Pancreas (tissue), 10 donors: ENCODE measurements at places on chromosomes 4 and X.

DNA sequence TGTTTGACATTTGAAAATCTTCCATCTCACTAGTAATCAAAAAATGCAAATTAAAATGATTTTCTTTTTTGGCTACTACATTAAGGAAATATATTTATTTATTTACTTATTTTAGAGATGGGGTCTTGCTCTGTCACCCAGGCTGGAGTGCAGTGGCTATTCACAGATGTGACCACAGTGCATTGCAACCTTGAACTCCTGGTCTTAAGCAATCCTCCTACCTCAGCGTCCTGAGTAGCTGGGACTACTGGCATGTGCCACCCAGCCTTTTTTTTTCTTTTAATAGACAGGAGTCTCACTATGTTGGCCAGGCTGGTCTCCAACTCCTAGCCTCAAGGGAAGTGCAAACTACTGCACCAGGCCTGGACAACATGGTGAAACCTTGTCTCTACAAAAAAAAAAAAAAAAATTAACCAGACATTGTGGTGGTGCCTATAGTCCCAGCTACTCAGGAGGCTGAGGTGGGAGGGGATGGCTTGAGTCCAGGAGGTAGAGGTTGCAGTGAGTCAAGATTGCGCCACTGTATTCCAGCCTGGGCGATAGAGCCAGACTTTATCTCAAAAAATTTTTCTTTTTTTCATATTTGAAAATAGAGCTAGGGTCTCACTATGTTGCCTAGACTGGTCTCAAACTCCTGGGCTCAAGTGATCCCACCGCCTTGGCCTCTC, 4.4 kb upstream of the SMIM14 start:
- H3K27ac ChIP-seq = no peak overlapping the region
- H3K4me1 ChIP-seq = no peaks in the 10 kb centered on the region
- DNase-seq = no peak

GRCh38 chr4:95732061-95732460, 107.8 kb upstream of the PDHA2 start:
- H3K27ac ChIP-seq = no peak overlapping the region
- H3K4me1 ChIP-seq = no peaks in the 10 kb centered on the region
- DNase-seq = no peak
- H3K27me3 ChIP-seq = no peaks in the 10 kb centered on the region
- no peaks in the 10 kb centered on the region for H3K36me3 ChIP-seq

DNA sequence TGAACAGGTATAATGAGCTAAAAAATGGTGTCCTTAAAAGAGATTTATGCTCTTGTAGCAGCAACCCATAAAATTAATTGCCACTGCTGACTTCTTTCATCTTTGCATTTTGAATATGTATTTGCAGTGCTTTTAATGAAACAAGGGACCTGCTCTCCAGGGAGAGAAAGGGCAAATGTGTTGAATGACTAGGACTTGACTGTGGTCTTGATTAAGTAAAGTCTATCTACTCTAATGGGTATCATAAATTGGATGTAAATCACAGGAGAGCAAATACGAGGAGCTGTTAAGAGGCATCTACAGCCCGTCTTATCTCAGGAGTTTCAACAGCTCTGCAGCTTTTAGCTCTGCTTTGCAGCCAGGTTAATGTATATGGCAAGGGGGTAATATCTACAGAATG, 216.4 kb downstream of the PALLD start:
- H3K27me3 ChIP-seq = no peaks in the 10 kb centered on the region
- no peak for DNase-seq
- H3K27ac ChIP-seq = no peak overlapping the region
- no peaks in the 10 kb centered on the region for H3K4me1 ChIP-seq

- DNase-seq = no peak
- no peaks in the 10 kb centered on the region for H3K4me1 ChIP-seq
- no peak overlapping the region for H3K27ac ChIP-seq
- H3K36me3 ChIP-seq = no peaks in the 10 kb centered on the region
- no peak overlapping the region for H3K4me3 ChIP-seq
- H3K27me3 ChIP-seq = no peaks in the 10 kb centered on the region
Measured at GRCh38 chr4:21012851-21013331, 312.6 kb downstream of the PACRGL start.

DNA sequence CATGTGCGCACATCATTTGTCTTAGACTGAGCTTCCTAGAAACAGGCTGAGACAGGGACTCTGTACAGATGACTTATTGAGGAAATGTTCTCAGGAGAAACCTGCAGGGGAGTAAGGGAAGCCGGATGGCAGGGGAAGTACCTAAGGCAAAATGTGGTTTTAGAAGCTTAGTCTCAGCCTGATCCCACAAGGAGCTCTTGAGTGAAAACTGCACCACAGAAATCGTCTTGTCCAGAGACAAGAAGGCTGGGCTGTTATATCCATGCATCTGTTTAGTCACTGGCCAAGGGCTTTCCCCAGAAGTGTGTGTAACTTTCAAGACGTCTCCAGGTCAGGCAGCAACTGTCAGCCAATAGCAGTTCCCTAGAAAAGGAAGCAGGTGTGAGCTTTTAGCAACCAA, 86.0 kb downstream of the FUNDC1 start:
- no peaks in the 10 kb centered on the region for H3K27me3 ChIP-seq
- no peaks in the 10 kb centered on the region for H3K36me3 ChIP-seq
- H3K4me3 ChIP-seq = no peak overlapping the region
- no peaks in the 10 kb centered on the region for H3K4me1 ChIP-seq
- no peak overlapping the region for H3K27ac ChIP-seq

- no peaks in the 10 kb centered on the region for H3K4me1 ChIP-seq
- DNase-seq = no peak
- no peak overlapping the region for H3K4me3 ChIP-seq
- no peak overlapping the region for H3K27ac ChIP-seq
Measured at GRCh38 chrX:82676386-82676785, 831.7 kb upstream of the POU3F4 start.

DNA sequence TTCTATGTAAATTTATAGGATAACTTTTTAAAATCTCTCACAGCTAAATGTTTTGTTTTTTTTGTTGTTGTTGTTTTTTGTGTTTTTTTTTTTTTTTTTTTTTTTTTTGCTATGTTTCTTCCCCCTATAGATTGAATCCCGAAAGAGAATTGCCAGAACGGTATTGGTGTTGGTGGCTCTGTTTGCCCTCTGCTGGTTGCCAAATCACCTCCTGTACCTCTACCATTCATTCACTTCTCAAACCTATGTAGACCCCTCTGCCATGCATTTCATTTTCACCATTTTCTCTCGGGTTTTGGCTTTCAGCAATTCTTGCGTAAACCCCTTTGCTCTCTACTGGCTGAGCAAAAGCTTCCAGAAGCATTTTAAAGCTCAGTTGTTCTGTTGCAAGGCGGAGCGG, 4.1 kb downstream of the BRS3 start:
- H3K27me3 ChIP-seq = peaks cover 2% of the 10 kb centered on the region
- no peak overlapping the region for H3K4me3 ChIP-seq
- no peak for DNase-seq

DNA sequence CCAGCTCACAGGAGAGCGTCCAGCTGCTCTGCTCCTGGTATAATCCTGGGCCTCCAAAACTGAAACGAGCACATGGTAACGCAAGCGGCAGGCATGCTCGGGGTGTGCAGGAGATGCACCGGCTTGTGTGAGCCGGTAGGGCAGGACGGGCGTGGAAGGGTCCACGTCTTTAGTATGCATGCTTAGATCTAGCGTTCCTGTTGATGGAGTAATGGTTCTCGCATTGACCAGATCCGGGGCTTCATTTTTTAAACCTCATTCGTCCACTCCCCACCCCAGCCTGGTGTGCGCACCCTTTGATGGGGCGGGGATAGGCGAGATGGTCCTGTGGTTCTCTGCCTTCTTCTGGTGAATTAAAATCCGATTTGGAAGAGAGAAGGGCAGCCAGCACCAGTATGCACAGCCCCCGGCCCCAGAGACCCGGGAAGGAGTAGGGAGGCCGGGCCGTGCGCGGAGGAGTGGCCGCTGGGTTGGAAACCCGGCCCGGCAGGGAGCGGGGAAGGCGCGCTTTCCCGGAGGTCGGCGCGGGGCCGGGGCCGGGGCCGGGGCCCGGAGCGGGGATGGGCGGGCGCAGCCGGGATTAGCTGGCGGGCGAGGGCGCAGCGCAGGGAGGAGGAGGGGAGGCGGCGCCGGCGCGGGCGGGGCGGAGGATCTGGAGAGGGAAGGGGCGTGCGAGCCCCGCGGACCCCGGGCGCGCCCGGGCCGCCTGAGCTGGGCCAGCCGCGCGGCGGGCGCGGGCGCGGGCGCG, 39.9 kb downstream of the FAM149A start:
- H3K4me1 ChIP-seq = no peaks in the 10 kb centered on the region
- no peaks in the 10 kb centered on the region for H3K27me3 ChIP-seq
- peak overlapping the region; percentile 74 for H3K27ac ChIP-seq
- H3K4me3 ChIP-seq = peak overlapping the region; percentile 50

- no peaks in the 10 kb centered on the region for H3K27me3 ChIP-seq
- H3K36me3 ChIP-seq = no peaks in the 10 kb centered on the region
- H3K27ac ChIP-seq = no peak overlapping the region
- no peak overlapping the region for H3K4me3 ChIP-seq
- peaks cover under 1% of the 10 kb centered on the region for H3K4me1 ChIP-seq
Measured at GRCh38 chrX:134542485-134542884, 82.5 kb downstream of the HPRT1 start.

DNA sequence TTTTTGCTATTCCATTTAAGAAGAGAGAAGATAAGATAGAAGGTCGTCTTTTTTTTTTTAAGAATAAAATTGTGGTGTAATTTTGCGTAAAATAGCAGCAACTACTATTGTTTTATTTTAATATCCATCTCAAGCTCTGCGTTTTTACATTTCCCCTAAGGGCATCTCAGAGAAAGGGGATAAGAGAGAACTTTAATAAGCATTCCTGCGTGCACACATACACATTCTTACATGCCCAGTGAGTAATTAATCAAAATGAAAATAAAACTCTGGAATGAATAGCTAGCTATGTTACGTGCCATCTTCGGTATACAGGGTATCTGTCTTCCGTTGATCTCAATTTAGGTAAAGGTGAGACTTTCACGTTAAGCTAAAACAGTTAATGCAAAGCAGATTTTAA, 200.3 kb upstream of the TENM3 start:
- H3K27me3 ChIP-seq = no peaks in the 10 kb centered on the region
- H3K4me3 ChIP-seq = no peak overlapping the region
- no peaks in the 10 kb centered on the region for H3K4me1 ChIP-seq
- H3K27ac ChIP-seq = no peak overlapping the region
- DNase-seq = no peak
- no peaks in the 10 kb centered on the region for H3K36me3 ChIP-seq

- H3K4me1 ChIP-seq = no peaks in the 10 kb centered on the region
- no peak for DNase-seq
- H3K36me3 ChIP-seq = no peaks in the 10 kb centered on the region
- no peaks in the 10 kb centered on the region for H3K27me3 ChIP-seq
- no peak within 1 kb of the TSS for H3K27ac ChIP-seq
- no peak within 1 kb of the TSS for H3K4me3 ChIP-seq
Measured at GRCh38 chr4:68576272-68577125, at the start of gene UGT2B17. Gene UGT2B17 (minus strand): TSS chr4:68576322. CDS start chr4:68568484, 7,838 bp downstream.

GRCh38 chr4:150679765-150680343, 97.9 kb downstream of the MAB21L2 start:
- no peaks in the 10 kb centered on the region for H3K27me3 ChIP-seq
- no peaks in the 10 kb centered on the region for H3K4me1 ChIP-seq
- DNase-seq = no peak
- no peak overlapping the region for H3K4me3 ChIP-seq
- no peak overlapping the region for H3K27ac ChIP-seq

GRCh38 chrX:45803383-45803921, 602.8 kb upstream of the DIPK2B start:
- DNase-seq = no peak
- no peaks in the 10 kb centered on the region for H3K27me3 ChIP-seq
- H3K27ac ChIP-seq = no peak overlapping the region
- H3K4me1 ChIP-seq = no peaks in the 10 kb centered on the region

- H3K27me3 ChIP-seq = no peaks in the 10 kb centered on the region
- H3K4me1 ChIP-seq = peaks cover 12% of the 10 kb centered on the region
- H3K4me3 ChIP-seq = no peak overlapping the region
- H3K27ac ChIP-seq = no peak overlapping the region
Measured at GRCh38 chr4:102809190-102809589, 18.2 kb downstream of the UBE2D3 start.

DNA sequence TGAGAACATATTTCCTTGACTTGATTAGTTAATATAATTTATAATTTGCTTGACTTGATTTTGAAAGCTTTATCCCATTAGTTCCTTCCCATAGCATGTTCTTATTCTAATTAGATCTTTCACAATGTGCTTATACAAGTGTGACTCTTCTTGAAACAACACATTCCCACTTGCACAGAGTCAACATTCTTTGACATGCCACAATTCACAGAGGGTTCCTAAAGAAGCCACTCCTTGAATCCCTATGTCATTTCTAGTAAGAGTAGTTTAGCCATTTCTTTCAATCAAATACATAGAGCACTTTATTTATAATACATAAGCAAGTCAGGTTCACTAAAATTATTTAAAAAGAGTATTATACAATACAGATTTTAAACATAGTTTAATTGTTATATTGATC, 228.9 kb upstream of the GRID2 start:
- no peaks in the 10 kb centered on the region for H3K4me1 ChIP-seq
- no peak overlapping the region for H3K4me3 ChIP-seq
- no peaks in the 10 kb centered on the region for H3K27me3 ChIP-seq
- no peak for DNase-seq

DNA sequence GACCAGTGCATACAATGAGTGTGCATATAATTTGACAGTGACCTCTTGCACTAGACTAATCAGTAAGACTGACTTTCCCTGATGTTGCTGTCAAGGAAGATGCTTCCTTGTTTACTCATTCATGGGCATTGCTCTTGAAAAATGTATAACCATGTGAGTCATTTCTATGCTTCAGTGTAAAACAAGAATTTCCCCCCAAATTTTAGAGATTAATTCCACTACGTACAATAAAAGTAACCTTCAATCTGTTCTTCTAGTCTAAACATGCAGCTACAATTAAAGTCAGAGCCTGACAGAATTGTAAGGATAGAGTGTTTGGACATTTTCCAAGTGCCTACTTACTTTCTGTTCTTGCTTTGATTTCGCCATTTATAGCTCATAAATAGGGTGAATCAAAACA, 935.7 kb downstream of the RAPGEF2 start:
- H3K27ac ChIP-seq = no peak overlapping the region
- no peak overlapping the region for H3K4me3 ChIP-seq
- no peaks in the 10 kb centered on the region for H3K27me3 ChIP-seq
- no peaks in the 10 kb centered on the region for H3K36me3 ChIP-seq
- no peaks in the 10 kb centered on the region for H3K4me1 ChIP-seq
- DNase-seq = no peak

DNA sequence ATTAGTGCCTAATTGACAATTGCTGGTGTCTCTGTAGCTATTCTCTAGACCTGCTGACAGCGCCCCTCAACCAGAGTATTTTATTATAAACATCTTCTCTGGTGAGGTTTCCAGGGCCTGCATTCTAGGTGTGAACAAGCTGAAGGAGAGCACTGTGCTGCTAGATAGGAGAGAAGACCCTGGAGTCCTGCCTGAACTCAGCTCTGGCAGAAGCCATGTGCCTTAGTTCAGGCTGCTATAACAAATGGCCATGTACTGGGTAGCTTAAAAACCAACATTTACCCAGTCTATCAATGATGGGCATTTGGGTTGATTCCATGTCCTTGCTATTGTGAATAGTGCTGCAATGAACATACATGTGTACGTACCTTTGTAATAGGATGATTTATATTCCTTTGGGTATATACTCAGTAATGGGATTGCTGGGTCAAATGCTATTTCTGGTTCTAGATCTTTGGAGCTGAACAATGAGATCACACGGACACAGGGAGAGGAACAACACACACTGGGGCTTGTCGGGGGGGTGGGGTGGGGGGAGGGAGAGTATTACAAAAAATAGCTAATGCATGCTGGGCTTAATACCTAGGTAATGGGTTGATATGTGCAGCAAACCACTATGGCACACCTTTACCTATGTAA, 185.5 kb upstream of the CPEB2 start:
- no peaks in the 10 kb centered on the region for H3K4me1 ChIP-seq
- H3K36me3 ChIP-seq = no peaks in the 10 kb centered on the region
- H3K27ac ChIP-seq = no peak overlapping the region
- no peak for DNase-seq
